ENCODE measurements at places on chromosomes 6 and 20.

DNA sequence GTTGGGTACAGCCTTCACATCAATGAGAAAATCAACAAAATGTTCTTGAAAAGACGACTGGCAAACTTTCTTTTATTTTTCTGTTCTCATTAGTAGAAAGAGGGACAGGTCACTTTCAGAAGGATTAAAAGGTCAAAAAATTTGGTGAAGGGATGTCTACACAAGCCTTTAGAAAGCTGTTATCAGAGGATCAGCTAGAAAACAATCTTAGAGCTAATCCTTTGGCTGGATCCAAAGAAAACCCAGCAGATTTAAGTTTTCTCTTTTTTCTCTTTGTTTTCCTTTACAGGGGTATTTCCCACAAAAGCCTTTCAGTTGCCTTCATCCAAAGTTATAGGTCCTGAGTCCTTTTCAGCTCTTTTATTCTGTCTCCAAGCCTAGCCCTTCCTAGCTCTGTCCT, 57.3 kb upstream of the EDN1 start:
- DNase-seq: no peak

DNA sequence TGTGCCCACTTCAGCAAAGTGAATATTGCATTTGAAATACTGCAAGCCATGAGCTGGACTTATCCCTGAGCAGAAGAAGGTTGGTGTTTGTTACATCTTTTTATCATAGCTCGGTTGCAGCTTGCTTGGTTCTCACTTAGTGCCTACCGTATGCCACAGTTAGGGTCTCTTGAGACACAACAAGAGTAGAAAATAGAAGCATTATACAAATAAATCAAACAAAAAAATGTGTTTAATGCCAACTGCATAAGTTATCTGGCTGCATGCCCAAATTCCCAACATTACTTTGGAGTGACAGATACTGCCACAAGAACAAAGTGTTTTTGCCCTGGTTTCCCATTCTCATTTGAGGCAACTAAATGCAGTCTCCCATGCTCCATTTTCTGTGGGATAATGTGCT, 53.9 kb upstream of the LAMP5 start:
- no peak for DNase-seq

DNA sequence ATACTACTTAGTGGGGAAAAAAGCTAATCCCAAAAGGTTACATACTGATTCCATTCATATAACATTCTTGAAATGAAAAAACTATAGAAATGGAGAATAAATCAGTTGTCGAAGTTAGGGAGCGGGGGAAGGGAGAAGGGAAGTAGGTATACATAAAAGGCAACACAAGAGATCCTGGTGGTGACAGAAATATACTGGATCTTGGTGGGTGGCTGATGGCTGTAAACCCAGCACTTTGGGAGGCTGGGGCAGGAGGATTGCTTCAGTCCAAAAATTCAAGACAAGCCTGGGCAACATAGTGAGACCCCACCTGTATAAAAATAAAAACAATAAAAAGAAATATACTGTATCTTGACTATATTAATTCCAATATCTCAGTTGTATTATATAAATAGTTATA, 105.7 kb upstream of the LGSN start:
- DNase-seq: no peak

- no peak for DNase-seq
Measured at GRCh38 chr6:30019819-30020218, 41.2 kb upstream of the POLR1H start.

DNA sequence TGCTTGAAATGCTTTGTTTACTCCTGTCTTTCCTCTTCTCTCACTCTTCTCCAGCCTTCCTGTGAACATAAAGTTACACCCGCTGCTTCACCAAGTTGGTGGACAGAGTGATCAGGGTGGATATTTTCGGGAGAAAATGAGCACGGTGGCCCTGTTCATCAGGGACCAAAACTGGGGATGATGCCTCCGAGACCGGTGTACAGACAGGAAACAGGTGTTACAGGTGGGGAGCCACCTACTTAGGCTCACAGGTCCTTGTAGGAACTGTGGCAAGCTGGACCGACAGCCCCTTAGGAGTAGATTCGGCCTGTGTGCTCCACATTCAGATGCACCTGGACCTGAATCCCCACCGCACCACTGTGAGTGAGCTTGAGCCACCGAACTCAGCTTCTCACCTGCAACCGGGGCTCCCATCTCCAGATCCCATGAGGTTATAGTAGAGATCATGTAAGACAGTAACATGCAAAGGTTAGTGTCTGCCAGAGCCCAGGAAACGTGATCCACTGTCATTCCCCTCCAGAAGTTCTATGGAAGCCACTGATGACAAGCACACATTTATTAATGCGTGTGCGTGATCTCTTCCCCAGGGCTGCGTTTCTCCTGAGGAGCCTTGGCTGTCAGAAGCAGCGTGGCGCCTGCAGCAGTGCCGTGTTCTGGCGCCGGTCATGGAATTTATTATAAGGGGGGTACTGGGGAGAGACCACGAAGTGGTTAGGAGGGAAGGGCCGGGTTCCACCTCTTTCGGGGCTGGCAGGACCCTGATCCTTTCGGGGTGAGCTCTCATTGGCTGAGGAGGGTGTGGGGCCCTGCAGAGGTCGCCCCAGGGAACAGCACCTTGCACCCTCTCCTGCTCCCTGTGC, 94.2 kb downstream of the ERMARD start:
- DNase-seq: no peak

DNA sequence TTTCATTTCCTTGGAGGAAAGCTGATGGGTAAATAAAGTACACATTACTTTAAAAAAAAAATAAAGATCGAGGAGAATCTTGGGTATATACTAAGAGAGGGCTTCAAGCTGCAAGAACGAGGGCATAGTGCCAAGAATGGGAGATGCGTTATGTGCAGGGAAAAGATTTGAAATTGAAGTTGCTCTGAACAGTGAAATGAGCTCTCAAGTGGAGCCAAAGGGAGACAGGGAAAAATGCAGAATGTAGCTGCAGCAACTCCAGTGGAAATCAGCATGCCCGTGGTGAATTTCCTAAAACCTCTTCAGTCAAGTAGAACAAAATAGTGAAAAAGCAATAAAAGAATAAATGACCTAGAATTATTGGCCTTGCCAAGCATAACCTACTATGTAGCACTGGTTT, 11.4 kb upstream of the COL9A1 start:
- DNase-seq: no peak

DNA sequence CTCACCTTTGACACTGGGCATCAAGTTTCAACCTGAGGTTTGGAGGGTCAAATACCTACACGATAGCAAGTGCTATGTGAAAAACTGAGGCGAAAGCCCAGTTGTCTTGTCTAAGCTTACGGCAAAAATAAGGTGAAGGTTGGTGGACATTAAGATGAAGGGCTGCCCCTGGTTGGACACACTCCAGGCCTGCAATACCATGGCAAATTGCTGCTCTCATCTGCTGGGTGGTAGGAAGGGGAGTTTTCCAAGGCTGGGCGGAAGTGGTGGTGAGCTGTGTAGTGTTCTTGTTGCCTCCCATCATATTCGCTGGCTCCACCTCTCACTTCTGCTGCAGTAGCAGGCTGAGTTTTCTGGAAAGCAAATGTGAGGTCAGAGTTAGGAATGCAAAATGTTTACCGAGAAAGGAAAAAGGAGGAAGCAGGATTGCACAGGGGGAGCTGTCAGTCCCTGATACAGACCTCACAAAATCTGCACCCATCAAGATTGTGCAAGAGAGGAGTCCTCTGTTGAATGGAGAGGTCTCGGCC, 33.7 kb downstream of the SCP2D1 start:
- no peak for DNase-seq

DNA sequence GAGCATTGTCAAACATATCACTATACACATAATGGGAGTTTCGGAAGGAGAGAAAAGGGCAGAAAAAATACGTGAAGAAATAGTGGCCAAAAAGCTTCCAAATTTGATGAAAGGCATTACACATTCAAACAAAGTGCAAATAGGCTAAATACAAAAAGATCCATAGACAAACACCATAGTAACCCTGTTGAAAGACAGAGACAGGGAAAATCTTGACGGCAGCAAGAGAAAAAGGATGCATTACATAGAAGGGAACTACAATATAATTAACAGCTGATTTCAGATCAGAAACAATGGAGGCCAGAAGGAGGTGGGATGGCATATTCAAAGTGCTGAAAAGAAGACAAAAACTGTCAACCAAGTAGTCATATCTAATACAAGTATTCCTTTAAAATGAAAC, 170.8 kb downstream of the MRPL14 start:
- DNase-seq: no peak

- no peak for DNase-seq
Measured at GRCh38 chr20:24773751-24774201, 175.3 kb upstream of the CST7 start.

- no peak for DNase-seq
Measured at GRCh38 chr20:19692685-19693119, 65.4 kb upstream of the RIN2 start.

- no peak for DNase-seq
Measured at GRCh38 chr6:142757852-142758628, 186.9 kb downstream of the HIVEP2 start.

DNA sequence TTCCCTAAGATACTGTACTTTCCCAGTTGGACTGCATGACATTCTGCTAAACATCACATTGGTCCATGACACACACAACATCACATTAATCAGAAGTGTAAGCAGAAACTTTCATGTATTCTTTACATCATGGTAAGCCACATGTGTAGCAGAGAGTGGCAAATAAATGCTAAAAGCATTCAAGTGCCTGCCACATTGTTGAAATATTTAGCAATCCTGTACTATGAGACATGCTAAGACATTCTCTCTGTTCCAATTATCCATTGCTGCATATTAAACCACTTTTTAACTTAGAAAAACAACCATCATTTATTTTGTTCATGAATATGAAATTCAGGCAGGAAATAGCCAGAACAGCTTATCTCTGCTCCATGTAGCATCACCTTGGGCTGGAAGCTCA, 207.7 kb upstream of the GJE1 start:
- DNase-seq: no peak

DNA sequence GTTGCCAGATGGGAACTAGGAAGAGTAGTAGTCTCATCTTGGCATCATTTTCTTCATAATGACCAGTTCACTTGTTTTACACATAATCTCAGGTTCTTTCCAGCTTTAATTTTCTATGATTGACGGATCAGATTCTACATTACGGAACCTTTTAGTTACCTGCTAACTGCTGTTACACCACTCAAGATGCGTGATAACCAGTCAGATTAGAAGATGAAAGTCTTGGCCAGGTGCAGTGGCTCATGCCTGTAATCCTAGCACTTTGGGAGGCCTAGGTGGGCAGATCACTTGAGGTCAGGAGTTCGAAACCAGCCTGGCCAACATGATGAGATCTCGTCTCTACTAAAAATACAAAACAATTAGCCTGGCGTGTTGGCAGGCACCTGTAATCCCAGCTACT, 92.5 kb downstream of the NCOA3 start:
- DNase-seq: no peak

GRCh38 chr20:59764037-59764436, 159.7 kb downstream of the PHACTR3 start:
- DNase-seq: no peak

DNA sequence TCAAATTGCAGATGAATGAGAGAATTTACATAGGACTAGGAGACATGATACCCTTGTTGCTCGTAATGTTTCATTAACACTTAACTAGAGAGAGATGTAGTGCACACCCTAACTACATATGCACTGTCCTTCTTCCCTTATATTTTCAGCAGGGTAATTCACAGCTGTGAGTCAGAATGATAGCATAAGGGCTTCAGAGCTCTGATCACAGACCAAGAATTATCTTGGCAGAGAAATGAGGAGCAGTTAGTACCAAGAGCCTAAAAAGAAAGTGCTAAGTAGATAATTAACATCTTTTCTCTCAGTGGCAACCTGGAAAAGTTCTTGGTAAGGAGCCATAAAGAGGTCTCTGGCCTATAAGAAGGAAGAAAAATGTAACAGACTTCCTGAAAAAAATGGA, 35.8 kb downstream of the GRIK2 start:
- no peak for DNase-seq

GRCh38 chr6:118559659-118560058, 11.6 kb downstream of the PLN start:
- DNase-seq: no peak

GRCh38 chr20:55116598-55116997, 641.2 kb downstream of the DOK5 start:
- DNase-seq: no peak

- DNase-seq: no peak
Measured at GRCh38 chr6:149335924-149336608, 18.6 kb downstream of the TAB2 start.

DNA sequence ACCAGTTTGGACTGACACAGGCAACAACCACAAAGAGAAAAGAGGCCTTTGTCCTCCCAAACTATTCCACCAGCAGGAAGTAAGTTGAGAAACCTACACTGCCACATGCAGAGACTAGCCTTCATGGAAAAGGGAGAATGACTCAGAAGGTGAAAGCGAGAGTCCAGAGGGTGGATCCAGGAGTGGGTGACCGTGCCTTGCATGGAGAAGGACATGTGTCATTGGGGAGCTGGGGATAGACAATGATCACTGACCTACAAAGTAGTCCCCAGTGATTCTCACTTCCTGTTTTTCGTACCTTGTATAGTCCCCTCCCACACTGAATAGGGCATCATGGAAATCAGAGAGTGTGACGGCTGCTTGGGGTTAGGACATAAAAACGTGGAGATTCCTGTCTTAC, 91.9 kb downstream of the MYLK4 start:
- no peak for DNase-seq

GRCh38 chr6:41719436-41720261, 15.8 kb downstream of the TFEB start:
- DNase-seq: no peak

GRCh38 chr6:54992789-54993188, 146.2 kb downstream of the FAM83B start:
- DNase-seq: no peak

DNA sequence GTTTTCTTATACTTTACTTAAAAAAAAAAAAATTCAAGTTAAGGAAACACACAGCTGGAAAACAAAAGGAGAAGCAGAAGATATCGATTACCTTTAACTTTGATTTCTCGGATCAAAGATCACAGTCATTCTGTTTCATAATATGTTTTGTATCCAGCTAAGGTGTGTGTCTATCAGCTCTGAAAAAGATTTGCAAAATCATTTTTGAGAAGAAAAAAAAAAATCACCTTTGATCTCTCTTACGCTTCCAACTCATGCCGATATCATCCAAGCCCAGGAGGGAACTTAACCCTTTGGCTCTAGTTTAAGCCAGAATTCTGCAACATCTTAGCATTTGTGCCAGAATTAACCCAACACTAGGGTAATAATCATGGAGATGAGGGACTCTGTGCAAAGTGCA, 144.0 kb downstream of the NFATC2 start:
- no peak for DNase-seq

GRCh38 chr20:32522526-32522775, 62.7 kb downstream of the NOL4L start:
- no peak for DNase-seq

DNA sequence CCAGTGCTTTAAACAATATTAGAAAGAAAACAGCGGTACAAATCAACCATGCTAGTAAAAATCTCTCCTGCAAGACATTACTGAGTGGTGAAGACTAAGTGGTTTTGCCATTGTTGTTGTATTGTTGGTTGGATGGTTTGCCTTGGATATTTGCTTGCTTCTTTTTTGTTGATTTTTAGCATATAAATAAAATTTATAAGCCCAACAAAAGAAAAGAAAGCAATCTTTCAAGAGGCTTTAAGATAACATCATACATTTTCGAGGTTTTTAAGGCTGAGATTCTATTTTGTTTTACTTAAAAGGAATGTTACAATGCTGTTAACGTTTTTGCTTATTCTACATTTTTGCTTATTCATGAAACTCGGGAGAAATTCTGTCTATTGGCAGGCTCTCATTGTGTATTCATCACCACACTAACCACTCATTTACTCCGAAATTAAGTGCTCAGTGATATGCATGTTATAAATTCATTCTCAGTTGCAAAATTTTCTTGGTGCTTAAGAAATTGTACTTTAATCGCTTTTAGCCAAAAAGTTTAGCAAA, 139.1 kb downstream of the LAMA2 start:
- no peak for DNase-seq

GRCh38 chr20:10352934-10353824, 80.8 kb downstream of the MKKS start:
- no peak for DNase-seq

All from T-helper 1 cell (primary cell).